Fibroblast of skin of right biceps (primary cell): ENCODE measurements at places on chromosomes 6 and 20.
A peak's percentile ranks its signal among the peaks of the same experiment; 100 is the strongest.

DNA sequence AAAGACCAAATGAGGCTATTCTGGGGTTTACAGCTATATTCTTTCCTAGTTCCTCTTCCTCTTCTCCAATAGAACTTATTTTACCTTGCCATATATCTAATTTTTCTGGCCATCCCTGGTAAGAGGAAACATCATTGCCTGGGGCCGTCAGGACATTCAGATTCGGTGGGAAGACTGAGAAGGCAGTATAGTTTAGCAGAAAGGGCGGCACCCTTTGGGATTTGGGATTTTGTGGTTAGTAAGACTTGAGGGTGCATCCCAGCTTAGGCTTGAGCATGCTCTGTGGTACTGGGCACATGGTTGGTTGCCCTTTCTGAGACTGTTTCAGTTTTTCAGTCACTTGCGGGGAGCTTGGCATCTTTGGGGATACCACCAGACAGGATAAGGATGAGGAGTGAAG lies 21.1 kb downstream of the SCUBE3 start:
- DNase-seq = no peak

GRCh38 chr6:28485482-28485881 lies 30.1 kb downstream of the GPX6 start:
- no peak for DNase-seq

GRCh38 chr6:82603871-82604270 lies 240.3 kb downstream of the TPBG start:
- no peak for DNase-seq

DNA sequence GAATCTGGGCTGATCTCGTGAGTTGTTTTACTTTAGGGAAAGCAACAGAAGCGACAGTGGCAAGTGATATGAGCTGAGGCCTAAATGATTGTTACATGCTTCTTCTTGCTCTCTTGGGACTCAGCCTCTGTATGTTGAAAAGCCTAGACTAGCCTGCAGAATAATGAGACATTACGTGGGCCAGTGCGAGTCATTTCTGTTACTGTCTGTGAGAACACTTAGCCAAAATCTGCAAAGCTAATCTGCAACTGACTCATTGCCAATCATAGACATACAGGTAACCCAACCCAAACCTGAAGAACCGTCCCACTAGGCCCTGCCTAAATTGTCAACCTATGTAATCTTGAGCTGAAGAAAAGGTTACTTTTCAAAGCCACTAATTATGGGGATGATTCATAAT lies 77.4 kb upstream of the F13A1 start:
- peak; percentile 12 for DNase-seq

DNA sequence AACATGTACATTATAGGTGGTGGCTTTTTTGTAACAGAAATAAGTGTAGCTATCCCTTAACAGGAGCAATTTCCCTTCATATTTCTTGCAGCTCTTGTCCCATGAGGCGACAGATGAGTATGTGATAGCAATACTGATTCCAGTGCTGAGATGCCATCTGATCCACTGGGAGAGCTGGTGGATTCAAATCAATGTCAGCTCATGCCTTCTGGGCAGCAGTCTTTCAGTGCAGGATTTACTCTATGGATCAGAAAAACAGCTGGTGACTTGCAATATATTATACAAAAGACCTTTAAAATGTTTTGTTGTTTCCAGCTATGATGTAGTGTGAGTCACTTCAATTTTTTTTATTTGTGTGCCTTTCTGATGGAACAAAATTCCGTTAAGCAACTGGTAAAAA lies 259.9 kb upstream of the SASH1 start:
- DNase-seq = no peak

DNA sequence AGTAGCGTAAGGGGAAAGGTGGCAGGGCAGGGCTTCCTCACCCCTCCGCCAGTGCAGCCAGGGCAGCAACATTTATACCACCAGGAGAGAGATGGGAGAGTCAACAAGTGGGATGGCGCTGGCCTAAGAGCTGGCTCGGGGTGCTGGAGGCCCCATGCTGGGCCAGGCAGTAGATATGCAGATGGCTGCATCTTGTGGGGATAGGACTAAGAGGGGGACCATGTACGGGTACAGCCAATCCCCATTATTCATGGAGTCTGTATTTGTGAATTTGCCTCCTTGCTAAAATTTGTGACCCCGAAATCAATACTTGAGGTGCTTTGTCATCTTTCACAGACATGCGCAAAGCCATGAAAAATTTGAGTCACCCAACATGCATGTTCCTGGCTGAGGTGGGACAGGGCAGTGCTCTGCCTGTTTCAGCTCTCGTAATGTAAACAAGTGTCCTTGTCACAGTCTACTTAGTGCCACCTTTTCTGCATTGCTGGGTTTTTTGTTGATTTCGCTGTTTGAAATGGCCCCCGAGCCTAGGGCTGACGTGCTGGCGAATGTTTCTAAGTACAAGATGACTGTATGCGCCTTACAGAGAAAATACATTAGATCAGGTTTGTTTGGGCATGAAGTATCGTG lies 27.5 kb upstream of the TAF8 start:
- DNase-seq = no peak

GRCh38 chr6:158418501-158418900 lies 106.2 kb downstream of the TULP4 start:
- no peak for DNase-seq

GRCh38 chr6:89404512-89404911 lies 7.6 kb downstream of the RRAGD start:
- no peak for DNase-seq

- no peak for DNase-seq
These were observed 159.8 kb downstream of the AKAP7 start for GRCh38 chr6:131295081-131295480.

- DNase-seq = peak; percentile 24
These were observed 310.1 kb downstream of the UTRN start for GRCh38 chr6:144595266-144595665.

DNA sequence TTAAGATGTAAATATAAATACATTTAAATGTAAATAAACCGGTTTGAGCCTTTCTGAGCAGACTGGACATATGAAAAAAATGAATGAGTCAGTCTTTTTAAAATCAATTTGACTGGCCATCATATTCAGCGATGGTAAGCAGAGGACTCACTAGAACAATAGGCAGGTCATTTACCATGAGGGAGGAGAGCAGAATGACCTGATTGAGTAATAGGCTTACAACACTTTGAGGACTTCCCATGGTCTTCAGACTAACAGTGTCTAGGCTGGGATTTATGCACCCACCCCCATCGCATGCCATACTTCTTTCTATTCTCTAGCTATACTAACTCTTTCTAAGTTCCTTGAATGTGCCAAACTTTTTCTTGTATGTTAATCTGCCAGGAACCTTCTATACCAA lies 241.9 kb upstream of the RAB32 start:
- DNase-seq = no peak

DNA sequence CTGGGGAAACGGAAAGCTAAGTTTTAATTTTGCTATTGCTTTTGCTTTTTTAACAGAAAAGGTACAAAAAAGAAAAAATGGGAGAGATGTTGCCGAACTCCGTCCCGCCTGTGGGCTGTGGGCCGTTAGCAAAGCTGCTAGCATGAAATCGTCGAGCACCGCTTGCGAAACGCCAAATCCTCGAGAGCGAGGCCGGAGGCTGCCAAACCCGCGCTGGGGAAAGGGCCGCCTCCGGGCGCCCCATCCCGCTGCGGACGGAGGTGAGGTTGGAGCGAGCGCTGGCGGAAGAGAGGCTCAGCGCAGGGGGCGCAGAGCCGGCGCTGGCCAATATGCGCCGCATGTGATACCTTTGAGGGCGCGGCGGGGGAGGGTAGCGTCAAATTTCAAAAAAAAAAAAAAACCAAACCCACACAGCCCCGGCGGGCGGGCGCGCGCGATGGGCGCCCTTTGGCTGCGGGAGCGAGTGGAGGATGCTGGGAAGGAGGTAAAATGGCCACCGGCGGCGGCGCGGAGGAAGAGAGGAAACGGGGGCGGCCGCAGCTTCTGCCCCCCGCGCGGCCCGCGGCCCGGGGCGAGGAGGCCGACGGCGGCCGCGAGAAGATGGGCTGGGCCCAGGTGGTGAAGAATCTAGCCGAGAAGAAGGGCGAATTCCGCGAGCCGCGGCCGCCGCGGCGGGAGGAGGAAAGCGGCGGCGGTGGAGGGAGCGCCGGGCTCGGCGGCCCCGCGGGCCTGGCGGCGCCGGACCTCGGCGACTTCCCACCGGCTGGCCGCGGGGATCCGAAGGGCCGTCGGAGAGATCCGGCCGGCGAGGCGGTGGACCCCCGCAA lies at the start of gene ZCCHC3:
Gene ZCCHC3 (plus strand): TSS at position 473 of the 827 bp plus-strand sequence. CDS start 17 bp downstream, at position 490.
- peak; percentile 95 for DNase-seq

DNA sequence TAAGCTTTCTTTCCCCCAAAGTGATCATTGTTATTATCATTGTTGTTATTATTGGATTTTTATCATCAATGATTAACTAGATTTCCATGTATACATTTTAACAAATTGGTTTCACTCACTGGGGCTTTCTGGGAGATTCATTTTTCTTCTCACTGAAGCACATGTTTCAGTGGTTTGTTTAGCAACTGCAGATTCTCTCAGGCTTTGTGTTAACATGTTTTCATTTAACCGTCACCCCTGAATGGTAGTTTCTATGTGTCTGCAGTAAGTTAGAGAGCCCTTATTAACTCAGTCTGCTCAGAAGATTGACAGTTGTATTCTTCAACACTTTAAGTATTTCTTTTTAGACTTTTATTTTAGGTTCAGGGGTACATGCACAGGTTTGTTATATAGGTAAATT lies 12.4 kb downstream of the ZKSCAN4 start:
- DNase-seq = no peak

DNA sequence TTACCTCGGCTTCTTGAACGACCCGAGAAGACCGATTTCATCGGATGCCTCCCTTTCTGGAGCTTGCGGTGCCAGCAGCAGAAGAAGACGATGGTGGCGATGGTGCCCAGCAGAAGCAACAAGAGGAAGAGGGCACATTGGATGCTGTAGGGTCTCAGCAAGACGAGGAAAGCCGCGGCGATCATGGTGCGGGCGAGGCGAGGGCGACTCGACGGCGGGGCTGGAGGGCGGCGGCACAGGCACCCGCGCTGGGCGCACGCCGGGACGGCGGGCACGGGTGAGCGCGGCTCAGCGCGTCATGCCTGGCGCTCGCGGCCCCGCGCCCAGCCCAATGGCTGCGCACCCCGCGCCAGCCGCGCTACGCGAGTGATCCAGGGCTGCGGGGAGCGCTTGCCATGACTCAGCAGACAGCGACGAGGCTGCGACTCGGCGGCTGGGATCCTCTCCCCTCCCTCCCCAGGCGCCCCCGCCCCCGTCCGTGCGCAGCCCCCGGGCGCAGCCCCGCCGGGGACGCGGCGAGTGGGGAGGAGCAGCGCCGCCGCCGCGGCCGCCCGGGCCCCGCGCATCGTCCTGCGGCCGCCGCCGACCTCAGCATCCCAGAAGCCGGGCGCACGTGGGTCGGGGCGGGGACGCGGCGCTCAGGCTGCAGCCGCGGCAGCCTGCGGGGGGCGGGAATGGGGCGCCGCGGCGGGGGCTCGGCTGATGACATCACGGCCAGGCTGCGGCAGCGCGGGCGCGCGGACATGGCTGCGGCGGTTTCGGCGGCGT lies at the start of gene BEND6:
Gene BEND6 (plus strand): TSS at position 705 of the 768 bp plus-strand sequence. CDS start 26,704 bp downstream, outside the sequence.
- DNase-seq = peak; percentile 93
